ENCODE measurements at places on chromosomes 1 and 21.

DNA sequence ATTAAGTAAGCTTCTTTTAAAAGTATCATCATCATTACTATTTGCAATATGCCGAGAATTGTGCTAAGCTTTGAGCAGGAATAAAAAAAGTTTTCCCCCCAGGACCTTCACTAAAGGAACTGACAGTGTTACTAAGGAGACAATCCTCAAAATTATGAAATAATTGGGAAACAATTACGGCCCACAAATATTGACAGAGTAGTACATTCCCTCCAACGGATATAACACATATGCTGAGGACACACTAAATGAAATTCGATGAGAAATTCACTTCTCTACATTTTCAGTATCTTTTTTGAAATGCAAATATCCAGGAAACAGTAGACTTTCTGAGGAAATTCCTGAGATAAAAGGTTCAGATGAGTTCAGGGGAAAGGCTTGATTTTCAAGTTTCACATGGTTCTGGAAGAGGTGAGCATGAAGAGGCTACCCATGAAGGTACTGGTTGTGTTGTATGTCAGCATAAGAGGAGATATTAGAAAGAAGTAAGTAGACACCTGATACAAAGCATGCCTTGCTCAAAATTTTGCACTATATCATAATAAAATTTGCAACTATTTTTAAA is 171.2 kb upstream of the NR5A2 start:
- DNase-seq = no peak

GRCh38 chr1:93033029-93033428 is 46.1 kb upstream of the MTF2 start:
- DNase-seq = no peak

- DNase-seq = no peak
These were observed 44.7 kb upstream of the TENT5B start for GRCh38 chr1:27057389-27057788.

GRCh38 chr1:45666836-45667235 is 19.5 kb downstream of the GPBP1L1 start:
- DNase-seq = no peak

DNA sequence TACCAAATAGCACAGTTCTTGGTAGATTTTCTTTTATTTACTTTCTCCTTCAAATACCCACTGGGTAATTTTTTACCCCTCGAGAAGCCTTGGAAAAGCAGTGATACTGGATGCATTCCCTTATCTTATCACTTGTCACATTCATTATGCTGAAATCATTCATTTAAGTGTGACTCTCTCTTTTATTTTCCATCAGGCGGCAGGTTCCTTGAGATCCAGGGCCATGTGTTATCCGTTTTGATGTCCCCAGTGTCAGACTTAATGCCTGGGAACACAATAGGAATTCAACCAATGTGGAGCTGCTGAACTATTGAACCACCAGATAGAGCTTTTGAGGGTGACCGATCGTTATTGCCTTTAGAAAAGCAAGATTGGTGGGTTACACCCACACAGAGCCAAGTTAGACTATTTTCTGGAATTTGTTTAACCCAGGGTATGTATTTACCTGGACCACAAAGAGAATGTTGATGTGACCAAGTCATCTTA is 51.5 kb upstream of the ATP5PO start:
- no peak for DNase-seq

GRCh38 chr1:6614929-6615785 is 1.6 kb downstream of the PHF13 start:
- no peak for DNase-seq

- DNase-seq = no peak
These were observed 144.2 kb upstream of the SOD1 start for GRCh38 chr21:31515253-31515652.

GRCh38 chr1:36612881-36613280 is 130.2 kb upstream of the CSF3R start:
- DNase-seq = no peak

DNA sequence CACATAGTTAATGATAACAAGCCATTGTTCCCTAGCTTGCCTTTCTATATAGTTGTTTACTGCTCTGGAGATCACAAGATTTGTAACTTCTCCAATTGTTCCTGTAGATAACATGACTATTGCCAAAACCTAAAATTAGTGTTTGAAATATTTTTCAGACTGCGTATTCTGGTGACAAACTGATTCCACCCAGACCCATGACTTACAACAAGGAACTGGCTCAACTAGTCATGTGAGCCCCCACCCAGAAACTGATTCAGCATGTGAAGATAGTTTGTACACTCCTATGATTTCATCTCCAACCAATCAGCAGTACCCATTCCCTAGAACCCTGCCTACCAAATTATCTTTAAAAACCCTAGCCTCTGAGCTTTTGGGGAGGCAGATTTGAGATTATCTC is 131.4 kb upstream of the BCL9 start:
- no peak for DNase-seq

- peak; percentile 73 for DNase-seq
These were observed 64.0 kb downstream of the SLC19A1 start for GRCh38 chr21:45478115-45478801.

DNA sequence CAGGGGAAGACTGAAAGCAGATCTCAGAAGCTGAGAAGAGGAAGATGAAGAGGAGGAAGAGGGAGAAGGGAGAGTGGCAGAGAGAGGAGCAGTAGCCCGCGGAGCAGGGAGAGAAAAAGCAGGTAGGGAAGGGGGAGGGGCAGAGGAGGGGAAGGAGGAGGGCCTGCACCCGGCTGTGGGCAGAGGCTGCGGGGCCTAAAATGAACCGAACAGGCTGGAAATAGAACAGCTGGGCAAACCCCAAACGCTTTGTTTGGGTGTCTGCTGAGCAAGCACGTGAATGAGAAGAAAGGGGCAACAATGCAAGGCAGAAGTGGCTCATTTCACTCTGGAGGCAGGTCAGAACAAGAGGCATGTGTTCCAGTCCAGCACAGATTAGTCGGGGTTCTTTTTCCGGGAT is 33.5 kb downstream of the KCNC4 start:
- no peak for DNase-seq

GRCh38 chr1:12654004-12654567 is 10.2 kb downstream of the AADACL4 start:
- no peak for DNase-seq

- DNase-seq = no peak
These were observed 32.5 kb upstream of the IVNS1ABP start for GRCh38 chr1:185349556-185349955.

- DNase-seq = no peak
These were observed 374.9 kb upstream of the PTBP2 start for GRCh38 chr1:96346719-96347118.

- DNase-seq = peak; percentile 79
These were observed 36.8 kb upstream of the RUNX3 start for GRCh38 chr1:24966724-24967346.

- DNase-seq = no peak
These were observed 28.5 kb downstream of the TRPM2 start for GRCh38 chr21:44381874-44382273.

Data from stimulated activated CD4-positive, alpha-beta T cell treated with anti-CD3 and anti-CD28 coated beads, Interleukin-4, amount 100 ng/mL, for 48 hours (primary cell).